ENCODE measurements at places on chromosomes 11 and 22.

- no peak for DNase-seq
Observed at GRCh38 chr11:69167916-69168691, 12.4 kb downstream of the SMIM38 start.

DNA sequence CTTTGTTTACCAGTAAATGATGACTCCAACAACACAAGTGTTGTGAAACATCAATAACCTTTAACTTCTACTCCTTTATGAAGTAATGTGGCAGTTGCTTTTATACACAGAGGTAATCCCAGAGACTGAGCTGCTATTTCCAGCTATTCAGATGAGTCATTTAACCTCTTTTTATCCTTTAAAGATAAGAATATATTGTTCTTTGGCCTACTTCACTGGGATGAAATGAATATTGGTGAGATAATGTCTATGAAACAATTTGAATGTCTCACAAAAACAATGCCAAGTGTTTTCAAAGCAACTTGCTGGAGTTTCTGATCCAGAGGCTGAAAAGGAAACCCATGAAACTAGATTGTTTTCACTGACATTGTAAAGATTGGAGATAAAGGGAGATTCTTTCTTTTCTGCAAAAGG, 564.4 kb upstream of the LUZP2 start:
- DNase-seq = no peak

- DNase-seq = no peak
Observed at GRCh38 chr22:23478175-23478574, 101.9 kb downstream of the IGLL1 start.

DNA sequence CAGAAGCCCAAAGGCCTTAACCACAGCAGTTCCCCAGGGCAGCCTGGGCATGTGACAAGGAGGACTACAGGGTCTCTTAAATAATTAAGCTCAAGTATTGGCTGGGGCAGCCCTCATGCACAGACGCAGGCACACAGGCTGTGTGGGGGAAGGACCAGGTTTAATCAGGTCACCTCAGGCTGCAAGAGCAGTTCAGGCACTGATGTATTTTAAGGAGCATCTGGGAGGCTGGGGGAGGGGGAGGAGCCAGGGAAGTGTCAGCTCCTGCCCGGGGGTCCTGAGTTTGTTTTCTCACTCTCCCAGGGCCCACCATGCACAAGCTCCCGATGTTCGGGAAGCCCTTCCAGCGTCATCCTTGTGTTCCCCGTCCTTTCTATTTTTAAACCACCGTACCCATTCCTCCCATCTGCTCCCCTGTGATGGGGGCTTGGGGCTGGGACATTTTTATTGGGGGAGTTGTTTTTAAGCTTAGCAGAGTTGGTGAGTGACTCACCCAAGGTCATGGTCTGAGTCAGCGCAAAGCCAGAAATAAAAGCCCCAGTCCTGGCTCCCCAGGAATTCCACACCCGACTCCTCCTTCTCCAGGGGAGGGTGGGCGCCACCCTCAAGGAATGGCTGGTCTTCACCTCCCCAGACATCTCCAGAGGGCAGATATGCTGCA, 2.4 kb downstream of the CSDC2 start:
- no peak for DNase-seq

- no peak for DNase-seq
Observed at GRCh38 chr11:46057489-46057888, 63.8 kb downstream of the PHF21A start.

DNA sequence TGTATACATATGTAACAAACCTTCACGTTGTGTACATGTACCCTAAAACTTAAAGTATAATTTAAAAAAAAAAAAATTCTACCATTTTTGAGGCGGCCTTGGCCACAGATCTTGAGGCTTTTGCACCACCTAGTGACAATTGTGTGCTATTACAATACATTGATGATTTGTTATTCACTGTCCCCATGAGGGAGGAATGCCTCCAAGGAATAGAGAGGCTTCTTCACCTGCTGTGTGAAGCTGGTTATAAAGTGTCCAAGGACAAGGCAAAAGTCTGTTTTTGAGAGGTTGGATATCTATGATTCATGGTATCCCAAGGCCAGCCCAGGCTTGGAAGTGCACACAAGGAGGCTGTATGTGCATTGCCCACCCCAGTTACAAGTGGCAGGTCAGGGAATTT, 30.7 kb downstream of the SLC22A25 start:
- DNase-seq = peak; percentile 49
